ENCODE measurements at places on chromosomes 6 and 20.
A peak's percentile ranks its signal among the peaks of the same experiment; 100 is the strongest.

- DNase-seq, result no peak
Observed at GRCh38 chr20:52191916-52192718, 538 bp upstream of the ZFP64 start.

GRCh38 chr6:69449887-69450286, 346.9 kb downstream of the LMBRD1 start:
- DNase-seq, result peak; percentile 52

- DNase-seq, result no peak
Observed at GRCh38 chr6:17869753-17870050, 117.7 kb downstream of the KIF13A start.

DNA sequence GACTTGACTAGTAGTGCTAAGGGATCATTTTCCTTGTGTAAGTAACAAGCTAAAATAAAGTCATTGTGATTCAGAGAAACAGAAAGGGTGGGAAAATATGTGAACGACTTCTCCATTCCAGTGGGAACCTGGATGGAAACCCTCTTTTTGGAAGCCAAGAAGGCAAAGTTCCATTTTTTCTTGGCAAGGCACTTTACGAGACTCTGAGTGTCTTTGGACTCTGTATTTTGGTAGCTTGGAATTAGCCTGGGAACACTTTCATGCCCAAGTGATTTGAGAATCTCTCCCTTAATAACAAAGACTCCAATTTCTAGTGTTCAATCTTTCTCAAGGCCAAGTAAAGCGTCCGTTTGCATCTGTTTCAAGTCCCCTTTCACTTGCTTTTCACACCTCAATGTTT, 100.5 kb upstream of the SASH1 start:
- DNase-seq, result peak; percentile 3

DNA sequence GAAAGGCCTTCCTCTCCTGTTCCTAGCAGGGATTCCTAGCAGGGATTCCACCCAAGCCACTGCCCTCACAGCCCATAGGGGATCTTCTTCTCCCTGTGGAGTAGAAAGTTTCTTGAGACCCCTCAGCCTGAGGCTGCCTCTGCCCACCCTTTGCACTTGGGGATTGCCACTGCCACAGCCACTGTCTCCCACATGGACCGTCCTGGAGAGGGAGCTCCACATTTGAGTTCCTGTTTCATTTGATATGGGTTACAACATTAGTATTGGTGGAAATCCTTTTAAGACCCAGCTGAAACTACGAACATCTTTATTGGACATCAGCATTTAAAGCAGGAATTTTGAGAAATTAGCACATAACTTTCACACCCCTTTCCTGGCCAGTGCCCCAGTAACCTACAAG, 25.6 kb downstream of the HLA-G start:
- DNase-seq, result no peak

Data from NCI-H446 (cell line).